HFFc6 (cell line): ENCODE measurements at places on chromosomes 6 and 20. TPM values are rescaled to one million over a fixed set of nuclear protein-coding genes. Genes with fewer than 3 reads are reported as not detected.

The COL20A1 gene
- total RNA-seq: not detected in 3 replicates

The KIF6 gene
- not detected in 3 replicates for total RNA-seq

The DNAH8 gene
- not detected in 3 replicates for total RNA-seq

The SPEF1 gene
- total RNA-seq: 0.23 to 0.41 TPM (median 0.27 TPM) in 3 replicates

GRCh38 chr6:11947063-11947462 is 65.0 kb upstream of the HIVEP1 start:
- no peak for DNase-seq

DNA sequence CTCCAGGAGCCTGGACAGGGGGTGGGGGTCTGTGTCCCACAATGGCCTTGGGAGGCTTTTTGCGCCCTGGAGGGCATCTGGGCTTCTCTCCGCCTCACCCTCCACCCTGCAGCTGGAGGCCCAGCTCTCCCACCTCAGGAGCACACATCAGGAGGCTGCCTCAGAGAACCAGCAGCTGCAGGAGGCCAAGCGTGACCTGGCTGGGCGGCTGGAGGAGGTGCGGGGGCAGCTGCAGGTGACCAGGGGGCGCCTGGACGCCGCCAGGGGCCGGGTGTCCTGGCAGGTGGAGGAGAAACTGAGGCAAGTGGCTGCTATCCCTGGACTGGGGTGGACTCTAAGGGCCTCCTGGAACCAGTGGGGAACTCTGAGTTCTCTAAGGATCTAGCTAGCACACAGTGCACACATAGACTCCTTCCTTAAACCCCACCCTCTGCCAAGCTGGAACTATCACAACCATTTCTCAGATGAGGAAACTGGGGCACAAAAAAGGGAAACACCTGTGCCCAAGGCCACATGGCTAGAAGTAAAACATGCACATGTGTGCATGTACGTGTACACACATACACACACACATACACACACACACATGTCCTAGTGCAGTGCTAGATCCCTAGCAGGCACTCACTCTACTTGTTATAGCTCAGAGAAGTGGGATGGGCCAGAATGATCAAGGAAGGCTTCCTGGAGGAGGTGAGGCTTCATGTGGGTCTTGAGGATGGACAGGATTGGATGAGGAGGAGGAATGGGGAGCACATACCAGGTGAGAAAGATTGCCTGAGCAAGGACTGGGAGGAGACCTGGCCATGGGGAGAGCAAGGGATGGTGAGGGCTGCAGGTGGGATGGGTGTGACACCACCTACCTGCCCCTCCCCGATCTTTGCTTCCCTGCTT is 22.9 kb downstream of the RAB44 start:
- no peak for DNase-seq

DNA sequence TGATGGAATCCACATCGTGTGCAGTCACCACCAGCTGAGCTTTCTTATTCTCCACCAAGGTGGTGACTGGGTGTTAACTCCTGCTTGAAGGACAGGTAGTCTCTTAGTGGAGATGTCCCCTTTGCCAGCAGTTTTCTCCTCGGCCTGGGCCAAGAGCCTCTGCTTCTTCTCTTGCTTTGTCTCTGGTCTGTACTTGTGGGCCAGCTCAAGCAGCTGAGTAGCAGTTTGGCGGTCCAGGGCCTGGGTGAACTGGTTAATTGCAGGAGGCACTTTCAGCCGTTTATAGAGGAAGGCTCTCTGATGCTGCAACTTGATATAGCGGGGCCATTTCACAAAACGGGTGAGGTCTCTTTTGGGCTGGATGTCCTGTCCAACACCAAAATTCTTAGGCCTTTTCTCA is 76.0 kb upstream of the NNAT start:
- no peak for DNase-seq

- no peak for DNase-seq
Measured at GRCh38 chr6:97885325-97885724, 602.3 kb upstream of the MMS22L start.

GRCh38 chr6:155256122-155256795 is 7.6 kb upstream of the CLDN20 start:
- peak; percentile 23 for DNase-seq

- no peak for DNase-seq
Measured at GRCh38 chr6:71414486-71414885, 125.9 kb downstream of the OGFRL1 start.
